Right ventricle myocardium superior (tissue), 1 donor: ENCODE measurements at places on chromosomes 13 and 19.

GRCh38 chr13:107277911-107278310, 710.0 kb upstream of the ARGLU1 start:
- DNase-seq, result no peak

DNA sequence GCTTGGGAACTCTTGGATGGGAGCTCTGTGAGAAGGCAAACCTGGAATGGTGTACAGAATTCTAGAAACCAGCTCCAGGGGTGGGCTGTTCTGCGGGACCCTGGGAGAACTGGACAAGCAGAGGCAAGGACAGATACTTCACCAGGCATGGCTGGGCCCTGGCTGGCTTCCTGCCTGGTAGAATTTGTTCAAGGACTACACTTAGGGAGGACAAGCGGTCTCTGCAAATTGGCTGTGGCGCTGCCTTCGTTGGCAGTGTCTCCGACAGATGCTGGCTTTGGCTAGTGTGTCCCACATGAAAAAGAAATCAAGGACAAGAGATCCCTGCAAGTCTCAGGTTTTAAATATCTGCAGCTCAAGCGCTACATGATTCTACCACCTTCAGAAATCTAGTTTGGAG, 12.4 kb downstream of the CEBPG start:
- DNase-seq, result peak; percentile 80

DNA sequence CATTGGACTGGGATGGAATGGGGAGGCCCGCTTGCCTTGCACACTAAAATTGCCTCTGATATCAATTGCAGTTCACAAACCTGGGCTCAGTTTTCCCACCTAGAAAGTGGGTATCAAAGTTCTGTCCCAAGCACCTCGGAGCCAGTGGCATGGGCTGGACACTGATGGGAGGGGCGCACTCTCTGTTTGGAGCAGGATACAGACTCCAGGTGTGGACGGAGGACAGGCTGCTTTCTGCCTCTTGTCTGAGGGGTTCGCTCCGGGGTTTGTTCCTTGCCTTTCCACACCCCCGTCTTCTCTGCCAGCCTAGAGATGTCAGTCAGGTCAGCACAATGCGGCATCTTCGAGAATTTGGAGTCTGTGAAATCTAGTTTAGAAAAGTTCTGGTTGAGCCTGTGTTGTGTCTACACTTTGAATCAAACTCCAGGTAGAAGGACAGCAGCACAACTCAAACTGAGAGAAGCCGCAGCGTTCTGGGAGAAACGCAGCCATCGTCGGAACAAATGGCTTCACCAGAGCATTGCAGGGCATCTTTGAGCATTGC, 141.9 kb downstream of the TEX29 start:
- DNase-seq, result no peak

DNA sequence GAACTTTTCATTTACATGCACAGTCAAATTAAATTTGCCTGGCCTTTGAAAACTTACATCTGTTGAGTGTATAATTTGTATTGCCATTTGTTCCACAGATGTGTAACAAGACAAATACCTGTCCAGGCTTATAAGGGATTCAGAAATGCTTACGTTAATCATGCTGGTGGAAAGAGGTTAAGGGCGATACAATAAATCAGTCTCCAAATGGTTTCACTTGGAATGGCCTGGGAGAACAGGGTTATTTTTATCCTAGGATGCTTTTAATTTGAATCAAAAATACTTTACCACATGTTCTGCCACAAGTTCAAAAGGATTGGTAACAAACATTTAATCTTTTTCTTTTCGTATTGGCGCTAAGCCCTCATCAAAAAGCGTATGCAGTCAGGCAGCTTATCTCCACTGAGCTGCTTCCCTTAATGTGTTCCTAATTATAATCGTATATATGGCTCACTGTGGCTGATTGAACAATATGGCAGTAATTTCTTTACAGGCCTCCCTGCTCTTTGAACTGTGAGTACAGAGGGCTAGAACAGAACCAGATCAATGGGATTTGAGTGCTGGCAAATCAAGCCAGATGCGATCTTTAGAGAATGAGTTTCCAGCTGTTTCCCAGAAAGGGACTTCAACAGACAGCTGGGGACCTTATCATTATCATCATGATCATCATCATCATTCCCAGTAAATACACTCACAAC, 425.7 kb downstream of the SPRY2 start:
- DNase-seq, result no peak

- DNase-seq, result no peak
Measured at GRCh38 chr13:50951366-50951765, 41.8 kb downstream of the RNASEH2B start.

GRCh38 chr19:45059258-45059965, 16.9 kb downstream of the ZNF296 start:
- peak; percentile 65 for DNase-seq
